Nephron progenitor cell (in vitro differentiated cells): ENCODE measurements at places on chromosomes 1 and 21.

- no peak for DNase-seq
These were observed 50.7 kb downstream of the SPATA17 start for GRCh38 chr1:217681806-217682205.

DNA sequence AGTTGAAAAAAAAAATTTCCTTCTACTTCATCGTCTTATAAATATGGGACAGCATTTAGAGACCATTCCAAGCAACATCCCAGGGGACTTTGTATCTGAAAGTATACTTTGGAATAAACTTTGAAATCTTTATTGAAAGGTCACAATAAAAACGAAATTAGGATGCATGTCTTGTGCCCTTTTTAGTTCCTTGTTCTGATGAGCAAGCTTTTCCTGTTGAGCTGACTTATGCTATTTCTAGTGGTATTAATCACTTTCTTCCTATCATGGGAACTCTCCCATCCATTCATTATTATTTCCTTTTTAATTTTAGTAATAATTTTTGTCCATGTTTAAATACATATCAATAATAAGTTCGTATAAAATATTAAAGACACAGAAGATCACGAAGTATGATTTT lies 4.0 kb upstream of the GBP2 start:
- DNase-seq, result no peak

- no peak for DNase-seq
These were observed 269.5 kb downstream of the NPHP4 start for GRCh38 chr1:5722635-5723164.

DNA sequence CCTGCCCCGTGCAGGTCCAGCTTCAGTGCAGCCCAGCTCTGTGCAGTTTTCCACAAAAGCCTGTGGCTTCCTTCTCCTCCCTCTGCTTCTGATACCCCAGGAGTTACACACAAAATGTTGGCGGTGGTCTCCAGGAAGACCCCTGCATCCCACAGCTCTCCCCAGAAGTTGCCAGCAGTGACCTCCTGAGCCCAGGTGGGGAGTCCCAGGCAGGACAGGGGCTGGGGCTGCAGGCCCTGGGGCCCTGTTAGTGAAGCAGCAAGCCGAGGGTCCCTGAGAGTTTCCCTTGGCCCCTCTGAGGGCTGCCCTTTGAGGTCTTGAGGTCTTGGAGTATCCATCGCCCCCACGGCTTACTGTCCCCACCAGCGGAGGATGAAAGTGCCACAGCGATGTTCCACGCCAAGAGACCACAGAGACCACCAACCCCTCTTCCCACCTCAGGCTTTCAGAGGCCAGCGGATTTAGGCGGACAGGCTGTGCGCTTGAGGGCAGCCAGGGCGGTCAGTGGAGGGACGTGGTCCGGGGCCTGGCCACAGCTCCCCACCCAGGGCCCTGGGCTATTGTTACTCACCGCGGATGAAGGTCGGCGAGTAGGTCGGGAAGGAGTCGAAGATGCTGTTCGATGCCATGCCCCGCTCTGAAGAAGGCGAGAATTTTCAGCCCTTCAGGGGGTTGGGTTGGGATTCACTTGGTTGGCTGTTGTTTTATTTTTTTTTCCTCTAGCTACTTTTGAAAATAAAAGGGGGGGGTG lies 34.0 kb upstream of the RUNX3 start:
- DNase-seq, result no peak

DNA sequence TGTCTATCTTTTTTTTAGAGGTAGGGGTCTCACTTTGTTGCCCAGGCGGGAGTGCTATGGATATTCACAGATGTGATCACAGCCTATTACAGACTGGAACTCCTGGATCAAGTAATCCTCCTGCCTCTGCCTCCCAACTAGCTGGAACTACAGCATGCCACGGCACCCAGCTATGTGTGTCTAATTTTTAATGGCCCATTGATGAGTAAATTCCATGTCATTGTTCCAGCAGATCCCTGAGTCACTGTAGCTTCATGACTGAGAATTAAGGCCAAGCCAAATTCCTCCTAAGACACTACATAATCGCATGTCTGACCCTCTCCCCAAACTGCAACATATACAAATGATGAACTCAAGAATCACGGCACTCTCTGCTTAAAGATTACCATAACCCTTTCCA lies 84.2 kb upstream of the RGS2 start:
- DNase-seq, result no peak

DNA sequence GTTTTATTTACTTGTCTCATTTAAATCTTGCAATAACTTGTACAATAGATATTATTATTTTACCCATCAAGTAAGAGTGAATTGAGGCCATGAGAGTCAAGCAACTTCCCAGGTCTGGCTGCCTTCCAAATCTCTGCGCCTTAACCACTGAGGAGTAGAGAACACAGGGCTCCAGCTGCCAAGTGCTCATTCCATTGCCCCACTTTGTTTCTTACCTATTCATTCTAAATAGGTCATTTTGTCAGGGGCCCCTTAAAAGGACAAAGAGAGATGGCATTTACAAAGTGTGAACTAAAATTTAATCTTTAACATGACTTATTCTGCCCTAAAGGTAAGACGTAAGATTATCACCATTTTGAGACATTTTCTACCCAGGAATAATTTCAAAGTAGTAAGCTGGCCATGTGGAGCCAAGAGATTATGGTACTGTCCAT lies 3.5 kb downstream of the PPP1R15B start:
- DNase-seq, result no peak

DNA sequence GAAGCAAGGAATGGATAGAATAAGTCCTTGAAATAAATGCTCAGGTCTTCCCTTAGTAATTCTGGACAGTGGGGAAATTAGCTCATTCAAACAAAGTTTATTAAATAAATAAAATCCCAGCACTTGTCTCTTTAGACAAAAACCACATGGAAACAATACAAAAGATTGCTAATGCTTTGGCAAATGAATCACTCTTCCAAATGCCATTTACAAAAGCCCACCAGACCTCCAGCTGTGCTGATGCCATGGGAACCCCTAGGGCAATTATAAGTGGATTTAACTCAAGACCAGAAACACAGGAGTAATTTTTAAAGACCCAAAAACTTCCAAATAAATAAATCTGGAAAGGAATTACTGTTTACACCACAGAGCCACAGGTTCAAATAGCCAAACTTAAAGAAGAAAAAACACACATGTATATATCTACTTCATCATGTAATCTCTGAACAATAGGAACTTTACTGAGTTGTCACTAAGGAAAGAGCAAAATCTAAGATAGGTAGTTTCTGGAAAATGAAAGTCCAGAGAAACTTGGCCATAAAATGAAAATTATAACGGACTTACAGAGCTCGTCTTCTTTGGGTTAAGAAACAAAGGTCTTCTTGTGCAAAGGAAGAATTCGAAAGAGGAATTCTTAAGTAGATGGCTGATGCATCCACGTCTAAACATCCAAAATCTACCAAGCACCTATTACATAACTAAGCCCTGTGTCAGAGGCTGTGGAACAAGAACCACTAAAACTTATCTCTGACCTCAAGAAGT lies 399.4 kb downstream of the SMYD3 start:
- DNase-seq, result no peak

DNA sequence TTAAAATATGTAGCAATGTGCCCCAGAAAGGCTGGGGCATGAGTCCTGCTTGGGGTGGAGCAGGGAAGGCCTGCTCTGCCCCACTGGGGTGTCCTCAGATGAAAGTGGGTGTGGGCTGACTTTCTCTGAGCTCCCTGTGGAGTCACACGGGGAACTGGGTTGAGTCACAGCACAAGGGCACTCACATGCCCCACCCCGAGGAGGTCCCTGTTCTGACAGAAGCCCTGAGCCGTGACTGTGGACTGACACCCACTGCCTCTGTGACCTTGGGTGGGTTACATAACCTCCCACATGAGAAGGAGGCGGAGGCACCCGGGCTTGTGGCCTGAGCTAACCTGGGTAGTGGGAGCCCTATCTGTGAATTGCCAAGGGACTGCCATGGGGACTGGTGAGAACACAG lies 52.5 kb upstream of the TINAGL1 start:
- no peak for DNase-seq

GRCh38 chr1:218488986-218489385 lies 143.8 kb downstream of the TGFB2 start:
- no peak for DNase-seq

DNA sequence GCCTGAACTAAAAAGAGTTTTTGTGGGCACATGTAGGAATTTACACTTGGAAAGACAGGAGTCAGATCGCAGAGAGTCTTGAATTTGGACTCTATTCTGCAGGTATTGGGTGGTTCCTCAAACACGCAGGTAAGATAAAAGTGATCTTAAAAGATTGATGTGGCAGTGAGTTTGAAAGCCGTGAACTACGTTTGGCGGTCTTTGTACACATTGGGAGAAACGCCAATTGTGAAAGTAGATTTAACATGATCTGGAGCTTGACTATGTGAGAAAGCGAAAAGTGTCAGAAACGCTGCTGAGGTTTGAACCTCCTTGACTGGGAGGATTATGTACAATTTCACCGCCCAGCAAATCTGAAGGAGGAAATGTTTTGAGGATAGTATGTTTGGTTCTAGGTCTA lies 1.5 kb upstream of the PPP2R5A start:
- DNase-seq, result no peak

GRCh38 chr1:230940848-230941247 lies 37.8 kb downstream of the TTC13 start:
- DNase-seq, result no peak
